ENCODE measurements at places on chromosomes 7 and 10. TPM values are rescaled to one million over a fixed set of nuclear protein-coding genes. Genes with fewer than 3 reads are reported as not detected.
A peak's percentile ranks its signal among the peaks of the same experiment; 100 is the strongest.

- no peak for DNase-seq
Measured at GRCh38 chr7:86130268-86130667, 513.4 kb upstream of the GRM3 start.

DNA sequence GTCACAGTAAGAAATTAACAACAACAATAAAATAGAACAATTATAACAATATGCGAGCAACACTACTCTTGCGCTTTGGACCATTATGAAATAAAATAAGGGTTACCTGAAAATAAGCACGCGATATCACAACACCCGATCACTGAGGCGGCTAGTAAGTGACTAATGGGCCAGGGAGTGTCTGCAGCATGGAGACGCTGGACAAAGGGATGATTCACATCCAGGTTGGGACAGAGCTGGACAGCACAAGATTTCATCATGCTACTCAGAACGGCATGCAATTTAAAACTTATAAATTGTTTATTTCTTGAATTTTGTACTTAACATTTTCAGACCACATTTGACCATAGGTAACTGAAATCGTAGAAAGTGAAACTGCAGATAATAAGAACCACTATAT is 15.6 kb downstream of the HIBADH start:
- no peak for DNase-seq

The CACNA2D1 gene
- total RNA-seq, result not detected

GRCh38 chr10:13759168-13759567 is 172.4 kb downstream of the PRPF18 start:
- DNase-seq, result no peak

GRCh38 chr7:157522954-157523353 is 186.2 kb downstream of the DNAJB6 start:
- DNase-seq, result no peak

GRCh38 chr10:127579640-127580039 is 30.5 kb downstream of the NPS start:
- DNase-seq, result no peak

The SAMD9 gene
- 49.9 TPM for total RNA-seq

The IRF5 gene
- total RNA-seq, result 3.0 TPM

The RSPH10B2 gene
- 0.68 TPM for total RNA-seq

DNA sequence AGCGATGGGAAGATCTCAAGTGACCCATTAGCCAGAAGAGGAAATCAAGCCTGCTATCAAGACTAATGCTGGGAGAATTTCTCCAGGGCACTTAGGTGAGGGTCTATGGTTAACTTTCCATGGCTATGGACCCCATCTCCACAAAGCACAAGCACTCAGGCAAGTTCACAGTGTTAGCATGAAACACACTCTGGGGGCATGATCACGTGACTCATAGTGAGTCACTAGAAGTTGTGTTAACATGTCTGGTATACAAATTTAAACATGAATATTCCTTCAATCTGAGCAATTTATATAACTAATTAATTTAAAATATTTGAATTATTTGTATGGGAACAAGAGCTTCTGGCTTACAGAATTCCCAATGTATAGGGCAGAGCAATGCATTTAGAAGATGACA is 131.8 kb downstream of the FAM204A start:
- no peak for DNase-seq

DNA sequence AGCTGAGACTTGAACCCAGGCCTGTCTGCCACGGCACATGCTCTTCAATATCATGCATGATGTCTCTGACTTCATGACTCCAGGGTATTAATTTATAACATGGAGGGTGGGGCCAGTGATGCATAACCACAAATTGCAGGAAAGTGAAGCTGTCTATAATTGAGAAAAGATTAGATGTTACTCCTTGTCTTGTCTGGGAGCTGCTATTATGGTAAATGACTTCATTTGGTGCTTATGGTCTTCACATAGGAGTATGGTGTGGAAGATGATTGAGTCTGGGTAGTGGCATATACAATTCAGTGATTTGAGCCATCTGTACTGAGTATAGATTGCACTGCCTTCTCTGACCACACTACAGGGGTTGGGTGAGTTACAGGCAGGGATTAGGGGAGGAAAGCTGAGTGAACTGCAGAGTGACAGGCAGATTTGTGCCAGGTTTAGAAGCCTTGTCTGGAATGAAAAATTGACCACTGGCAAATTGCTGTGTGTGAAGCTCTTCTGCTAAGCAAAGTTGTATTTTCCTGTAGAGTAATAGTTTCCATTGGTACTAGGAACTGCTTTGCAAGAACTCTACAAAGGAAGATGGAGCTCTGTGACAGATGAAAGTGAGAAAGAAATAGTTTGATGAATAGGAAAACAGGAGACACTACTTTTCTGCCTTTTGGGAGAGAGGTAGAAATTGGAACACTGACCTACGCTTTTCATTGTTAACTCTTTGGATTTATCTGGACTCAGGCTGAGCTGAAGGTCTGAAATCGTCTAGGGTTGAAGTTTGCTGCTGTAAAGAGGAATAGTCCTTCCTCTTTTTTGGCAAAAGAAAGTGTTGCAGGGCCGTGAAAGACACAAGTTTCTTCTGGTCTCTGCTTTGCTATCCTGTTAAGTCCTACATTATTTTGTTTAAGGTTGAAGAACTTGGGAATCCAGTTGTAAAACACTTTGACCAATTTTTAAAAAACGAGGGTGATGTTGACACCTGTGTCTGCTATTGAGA is 2.7 kb downstream of the SND1 start:
- DNase-seq, result no peak

DNA sequence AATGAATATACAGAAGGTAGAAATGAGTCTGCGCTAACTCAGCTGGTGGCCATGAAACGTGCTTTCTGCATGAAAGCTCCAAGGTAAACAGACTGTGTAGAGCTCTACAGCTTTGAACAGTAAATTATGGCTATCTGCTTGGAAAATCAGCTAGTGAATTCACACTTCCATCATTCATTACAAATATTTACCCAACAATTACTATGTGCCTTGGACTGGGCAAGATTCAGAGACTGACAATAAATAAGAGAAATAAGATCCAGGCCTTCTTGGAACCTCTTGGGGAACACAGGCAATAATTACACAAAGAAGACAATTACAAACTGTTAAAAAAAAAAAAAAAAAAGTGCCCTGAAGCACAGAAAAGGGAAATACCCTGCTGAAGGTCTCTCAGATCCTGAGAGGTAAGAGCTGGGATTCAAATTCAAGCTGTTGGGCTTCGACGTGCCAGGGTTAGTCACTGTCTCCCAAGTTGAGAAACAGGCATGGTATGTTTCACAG is 15.8 kb downstream of the TSPAN12 start:
- DNase-seq, result no peak

- no peak for DNase-seq
Measured at GRCh38 chr10:77442699-77443189, 194.9 kb downstream of the KCNMA1 start.

The CAV1 gene
- total RNA-seq, result not detected

DNA sequence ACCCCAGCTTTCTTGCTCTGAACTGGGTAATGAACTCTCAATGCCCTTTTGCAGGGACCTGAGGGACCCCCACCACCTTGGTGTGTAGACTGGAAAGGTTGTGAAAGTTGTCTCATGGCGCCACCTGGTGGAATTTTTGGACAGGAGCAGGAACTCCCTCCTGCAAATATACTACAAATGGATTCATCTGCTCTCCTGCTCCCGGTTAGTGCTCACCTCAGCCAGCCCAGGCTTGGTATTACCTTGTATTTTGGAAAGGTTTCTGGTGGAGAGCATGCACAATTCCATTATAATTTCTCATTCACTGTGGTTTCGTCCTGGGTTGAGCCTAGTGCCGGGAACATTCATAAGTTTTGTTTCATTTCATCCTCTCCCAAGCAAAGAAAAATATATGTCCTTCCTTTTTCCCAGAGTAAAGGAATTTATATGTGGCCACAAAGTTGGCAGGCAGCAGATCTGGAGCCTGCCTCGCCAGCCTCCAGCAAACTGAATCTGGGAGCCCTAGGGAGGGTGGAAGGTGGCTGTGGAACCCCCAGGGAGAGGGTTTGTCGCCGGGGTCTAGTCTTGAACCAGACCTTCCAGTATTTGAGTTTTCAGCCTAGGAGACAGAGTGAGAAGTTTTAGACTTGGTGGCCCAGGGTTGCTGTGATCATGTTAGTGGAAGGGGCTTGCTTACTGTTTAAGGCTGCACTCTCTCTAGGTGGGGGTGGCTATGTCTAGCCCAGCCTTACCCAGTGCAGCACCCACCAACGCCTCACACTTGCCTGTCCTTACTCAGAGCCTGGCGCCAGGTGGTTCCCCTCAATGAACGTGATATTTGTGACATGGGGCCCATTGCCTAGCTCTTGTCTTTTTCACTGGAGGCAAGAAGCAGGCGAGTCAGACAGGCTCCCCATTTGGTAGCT is 9.5 kb downstream of the FAM241B start:
- DNase-seq, result peak; percentile 58

DNA sequence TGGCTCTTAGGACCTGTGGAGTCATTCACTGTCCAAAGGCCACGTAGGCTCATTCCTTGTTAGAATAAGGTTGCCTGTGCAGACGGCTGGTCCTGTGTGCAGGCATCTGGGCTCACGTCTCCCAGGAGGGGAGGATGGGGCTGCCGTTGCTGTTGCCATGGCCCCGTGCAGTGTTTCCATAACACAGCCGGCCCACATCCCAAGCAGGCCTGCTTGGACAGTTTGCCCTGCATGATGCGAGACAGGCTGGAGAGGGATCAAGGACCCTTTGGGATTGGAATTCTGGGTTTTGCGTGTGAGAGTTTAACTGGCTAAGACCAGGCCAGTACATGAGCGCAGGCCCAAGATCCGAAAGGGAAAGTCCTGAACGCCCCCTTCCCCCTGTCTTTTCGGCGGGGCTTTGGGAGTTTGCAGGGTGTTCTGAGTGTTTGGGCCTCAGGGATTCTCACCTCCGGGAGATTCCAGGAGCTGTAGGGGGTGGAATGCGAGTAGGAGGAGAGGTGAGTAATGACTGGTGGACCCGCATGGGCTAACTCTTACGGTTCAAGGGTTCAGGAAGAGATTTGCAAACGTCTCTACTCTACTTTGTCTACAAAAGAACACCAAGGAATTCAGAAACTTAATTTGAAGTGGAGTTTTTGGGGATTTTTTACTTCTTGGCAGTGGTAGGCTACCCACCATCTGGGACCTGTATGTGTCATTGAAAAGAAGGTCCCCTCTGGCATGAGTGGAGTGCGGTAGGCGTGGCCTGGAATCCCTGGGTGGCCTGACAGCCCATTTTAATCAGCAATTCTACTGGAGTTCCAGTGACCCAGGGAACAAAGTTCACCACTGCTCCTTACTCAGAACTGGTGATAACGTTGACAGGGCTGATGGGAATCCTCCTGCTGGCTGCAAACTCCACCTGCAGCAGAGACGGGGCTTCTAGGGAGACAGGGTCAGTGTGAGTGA is 125.4 kb downstream of the ITIH5 start:
- no peak for DNase-seq

DNA sequence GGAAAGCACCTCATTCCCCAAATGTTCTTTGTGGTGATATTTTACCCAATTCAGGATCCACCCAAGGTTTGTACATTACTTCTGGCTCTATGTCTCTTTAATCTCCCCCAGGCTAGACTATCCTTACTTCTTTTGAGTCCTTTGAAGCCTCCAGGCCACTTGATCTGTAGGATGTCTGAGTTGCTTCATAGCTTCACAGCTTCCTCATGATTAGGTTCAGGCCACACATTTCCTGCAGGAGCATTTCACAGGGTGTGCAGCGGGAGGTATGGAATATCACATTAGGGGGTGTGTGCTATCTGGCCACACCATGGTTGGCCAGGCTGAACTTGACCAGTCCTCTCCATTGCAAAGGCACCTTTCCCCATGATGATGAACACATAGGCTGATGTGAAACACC is 18.7 kb downstream of the TSPAN15 start:
- DNase-seq, result no peak

- DNase-seq, result no peak
Measured at GRCh38 chr7:82950436-82950835, 212.2 kb downstream of the PCLO start.

- DNase-seq, result no peak
Measured at GRCh38 chr10:104209575-104210198, 22.5 kb downstream of the CFAP43 start.

DNA sequence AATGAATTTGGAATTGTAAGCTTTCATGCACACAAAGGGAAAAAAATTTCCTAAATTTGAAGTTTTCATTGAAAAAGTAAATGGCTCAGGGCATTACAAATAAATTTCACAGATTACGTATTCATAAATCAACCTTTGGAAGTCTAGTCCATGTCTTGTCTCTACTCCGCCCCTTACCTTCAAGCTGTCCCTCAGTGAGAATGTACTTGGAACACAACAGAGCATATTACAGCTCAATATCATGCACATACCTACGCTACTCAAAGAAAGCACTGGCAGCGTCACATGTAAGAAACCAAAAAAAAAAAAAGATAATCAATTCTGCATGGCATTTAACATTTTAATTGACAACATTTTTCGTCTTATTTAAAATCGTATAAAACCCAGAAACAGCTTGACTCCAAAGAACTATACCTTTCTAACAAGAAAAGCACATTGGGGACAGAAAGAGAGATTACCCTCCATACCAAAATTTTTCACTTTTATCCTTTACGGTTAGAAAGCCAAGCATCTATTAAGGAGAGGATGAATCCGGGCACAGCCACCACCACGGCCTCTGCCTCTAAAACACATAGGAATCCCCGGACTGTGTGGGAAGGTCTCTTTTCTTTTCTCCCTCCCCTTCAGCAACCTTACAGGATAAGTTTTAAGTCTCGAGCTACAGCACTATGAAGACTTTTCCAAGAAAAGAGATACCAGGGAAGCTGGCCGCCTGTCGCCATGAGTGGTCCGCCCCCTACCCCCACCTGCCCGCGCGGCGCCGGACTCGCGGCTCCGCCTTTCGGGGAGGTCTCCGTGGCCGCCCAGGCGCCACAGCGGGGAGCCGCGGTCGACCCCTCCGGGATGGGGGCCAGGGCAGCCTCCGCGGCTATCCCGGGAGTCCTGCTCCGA is 1.1 kb downstream of the JMJD1C start:
- no peak for DNase-seq

- DNase-seq, result no peak
Measured at GRCh38 chr7:155896531-155897263, 84.4 kb upstream of the SHH start.

GRCh38 chr10:63128443-63128842 is 4.7 kb upstream of the NRBF2 start:
- no peak for DNase-seq

DNA sequence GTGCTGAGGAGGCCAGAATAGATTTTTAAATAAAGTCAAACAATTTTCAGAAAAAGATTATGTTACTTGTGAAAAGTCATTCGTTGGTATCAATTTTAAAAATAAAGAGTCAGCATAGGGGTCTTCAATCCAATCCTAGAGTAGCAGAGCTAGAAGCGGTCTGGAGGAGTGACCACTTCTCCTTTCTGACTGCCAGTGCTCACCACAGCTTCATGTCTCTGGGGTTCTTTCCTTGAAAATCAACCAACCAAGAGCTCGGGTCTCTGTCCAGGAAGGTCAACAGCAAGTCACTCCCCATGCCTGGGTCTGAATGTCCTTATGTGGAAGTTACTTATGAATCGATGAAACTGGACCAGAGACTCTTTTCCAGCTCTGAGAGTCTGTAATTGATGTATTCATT is 14.3 kb downstream of the PTPRN2 start:
- no peak for DNase-seq

The KIAA1217 gene
- not detected for total RNA-seq

DNA sequence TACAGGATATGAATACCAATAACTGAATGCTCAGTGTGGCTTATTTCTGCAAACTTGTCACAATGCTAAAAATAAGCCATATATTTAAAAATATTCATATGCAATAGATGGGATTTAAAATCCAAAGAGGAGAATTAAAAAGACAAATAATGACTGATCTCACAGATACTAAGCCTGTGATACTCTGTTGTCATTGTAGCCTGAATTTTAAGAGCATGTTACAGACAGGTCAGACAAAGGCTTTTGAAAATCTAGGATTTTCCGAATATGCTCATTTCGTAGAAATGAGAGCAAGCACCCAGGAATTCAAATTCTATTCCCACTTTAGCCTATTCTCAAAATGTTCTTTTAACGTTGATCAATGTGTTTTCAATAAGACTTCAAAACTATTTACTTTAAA is 269.7 kb downstream of the PCDH15 start:
- no peak for DNase-seq
